ENCODE measurements at places on chromosomes 11 and 22.

DNA sequence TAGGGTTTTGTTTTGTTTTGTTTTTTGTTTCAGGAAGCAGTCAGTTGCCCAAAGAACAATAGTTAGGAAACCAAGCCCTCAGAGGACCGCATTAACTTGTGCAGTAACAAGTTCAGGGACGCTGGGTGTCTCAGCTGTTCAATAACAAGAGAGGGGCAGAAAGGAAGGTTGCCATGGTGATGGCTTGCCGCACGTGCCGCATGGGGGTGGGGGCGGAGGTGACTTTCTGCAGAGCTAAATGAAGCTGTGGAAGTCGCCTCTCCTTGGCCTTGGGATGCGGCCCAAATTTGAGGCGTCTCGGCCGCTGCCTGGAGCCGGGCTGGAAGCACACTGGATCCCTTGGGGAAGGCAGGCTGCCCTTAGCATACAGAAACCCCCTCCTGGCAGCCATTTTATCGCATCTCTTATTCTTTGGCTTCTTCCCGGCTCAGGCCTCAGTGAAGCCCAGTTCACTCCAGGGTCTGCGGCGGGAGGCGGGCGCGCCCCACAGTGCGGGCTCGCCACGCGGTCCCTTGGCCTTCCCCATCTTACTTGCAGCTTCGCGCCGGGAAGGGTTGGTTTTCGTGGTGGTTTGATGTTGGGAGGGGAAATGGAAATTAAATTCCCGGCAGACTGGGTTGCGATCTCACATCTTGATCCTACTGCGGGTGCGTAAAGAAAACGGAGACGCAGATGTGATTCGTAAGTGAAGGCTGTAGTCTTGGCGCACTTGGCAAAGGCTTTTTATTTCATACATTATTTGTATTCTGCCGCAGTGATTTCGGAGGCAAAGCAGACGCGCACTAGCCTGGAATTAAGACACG, 94.3 kb downstream of the SLC17A6 start:
- peak; percentile 32 for DNase-seq

- no peak for DNase-seq
Measured at GRCh38 chr11:1779034-1779805, 15.5 kb upstream of the CTSD start.

GRCh38 chr11:65100674-65101350, 4.8 kb downstream of the VPS51 start:
- DNase-seq, result no peak

DNA sequence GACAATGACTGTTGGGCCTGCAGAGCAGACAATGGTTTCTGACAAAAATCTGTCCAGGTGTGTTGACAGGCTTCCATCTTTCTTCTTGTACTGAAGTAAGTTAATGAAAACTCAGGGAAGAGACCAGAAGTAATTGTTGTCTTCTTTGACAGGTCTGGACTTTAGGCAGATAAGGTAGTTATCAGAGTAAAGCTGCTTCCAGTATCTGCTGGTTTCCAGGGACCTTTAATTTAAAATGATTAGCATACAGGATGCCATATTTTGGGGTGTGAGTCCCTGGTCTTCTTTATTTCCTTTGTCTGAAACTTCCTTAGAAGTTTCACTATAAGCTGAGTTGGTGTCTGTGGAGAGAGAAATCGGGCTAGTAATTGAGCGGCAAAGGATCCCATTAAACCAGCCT, 1.4 kb downstream of the TMX2 start:
- DNase-seq, result no peak

Data from neural progenitor cell (in vitro differentiated cells).